ENCODE measurements at places on chromosomes 2 and 18.
A peak's percentile ranks its signal among the peaks of the same experiment; 100 is the strongest.

DNA sequence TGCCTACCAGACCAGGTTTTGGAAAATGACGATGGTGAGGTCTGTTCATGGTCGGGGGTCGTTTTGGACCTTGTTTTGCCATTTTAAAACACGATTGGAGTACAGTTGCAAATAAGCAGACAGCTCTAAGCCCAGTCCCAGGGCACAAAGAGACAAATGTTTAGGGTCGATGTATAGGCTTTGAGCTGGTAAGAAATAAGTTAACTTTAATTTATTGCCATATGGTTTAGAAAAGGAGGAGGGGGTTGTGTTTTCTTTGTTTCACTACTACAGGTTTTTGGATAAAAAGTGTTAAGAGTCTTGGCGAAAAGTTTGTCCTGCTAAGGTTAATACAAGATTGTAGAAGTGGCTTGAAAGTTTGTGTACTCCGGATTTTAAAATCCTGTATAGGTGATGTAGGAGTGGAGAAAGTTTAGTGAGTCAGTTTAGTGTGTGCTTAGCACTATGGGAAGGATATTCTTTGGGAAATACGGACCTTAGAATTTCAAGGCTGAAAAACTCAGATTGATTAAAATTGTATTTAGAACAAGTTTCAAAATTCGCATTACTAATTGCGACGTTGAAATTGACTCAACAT is 1.3 kb downstream of the KCMF1 start:
- DNase-seq, result no peak

- DNase-seq, result no peak
Measured at GRCh38 chr2:61853086-61853846, 594 bp downstream of the FAM161A start.

GRCh38 chr18:26780520-26781325 is 84.8 kb downstream of the AQP4 start:
- DNase-seq, result no peak

GRCh38 chr2:136917411-136917881 is 152.1 kb downstream of the THSD7B start:
- no peak for DNase-seq

- no peak for DNase-seq
Measured at GRCh38 chr2:204407204-204408014, 137.9 kb upstream of the PARD3B start.

DNA sequence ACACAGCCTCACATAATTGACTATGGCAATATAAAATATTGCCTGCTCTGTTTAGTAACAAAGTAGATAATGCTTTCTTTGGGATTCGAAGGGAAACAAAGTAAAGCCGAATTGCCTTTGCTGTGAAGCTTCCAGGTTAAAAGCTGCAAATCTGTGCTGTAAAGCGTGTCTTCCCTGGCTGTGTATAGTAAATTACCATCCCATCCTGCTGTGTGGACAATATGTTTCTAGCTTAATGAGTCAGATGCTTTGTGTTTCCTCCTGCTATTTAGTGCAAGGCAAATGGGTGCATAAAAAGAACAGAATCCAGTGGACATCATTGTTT is 265.1 kb downstream of the SOCS6 start:
- peak; percentile 59 for DNase-seq

Measured in NCI-H1417 treated with DMSO at 0.1 percent for 48 hours (cell line).